SHP77 treated with DMSO at 0.1 percent for 48 hours (cell line): ENCODE measurements at places on chromosomes 11 and 22.

DNA sequence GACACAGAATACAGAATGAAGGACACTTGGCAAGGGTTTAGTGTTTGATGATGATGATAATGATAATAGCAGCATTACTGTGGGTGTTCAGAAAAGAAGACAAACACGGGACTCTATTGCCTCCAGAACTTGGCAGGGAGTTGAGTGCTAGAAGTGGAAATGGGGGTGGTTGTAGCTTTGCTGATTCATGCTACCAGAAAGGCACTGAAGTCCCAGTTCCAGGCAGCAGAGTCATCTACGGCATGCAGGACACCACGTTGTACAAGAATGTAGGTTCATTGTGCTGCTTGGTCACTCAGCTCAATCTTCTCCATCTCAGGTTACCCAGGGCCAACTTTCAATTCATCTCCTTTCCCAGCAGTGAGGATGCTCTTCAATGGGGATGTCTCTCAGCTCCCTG is 115.7 kb downstream of the NTM start:
- DNase-seq: no peak

GRCh38 chr11:130840679-130841078 is 75.6 kb downstream of the SNX19 start:
- no peak for DNase-seq

DNA sequence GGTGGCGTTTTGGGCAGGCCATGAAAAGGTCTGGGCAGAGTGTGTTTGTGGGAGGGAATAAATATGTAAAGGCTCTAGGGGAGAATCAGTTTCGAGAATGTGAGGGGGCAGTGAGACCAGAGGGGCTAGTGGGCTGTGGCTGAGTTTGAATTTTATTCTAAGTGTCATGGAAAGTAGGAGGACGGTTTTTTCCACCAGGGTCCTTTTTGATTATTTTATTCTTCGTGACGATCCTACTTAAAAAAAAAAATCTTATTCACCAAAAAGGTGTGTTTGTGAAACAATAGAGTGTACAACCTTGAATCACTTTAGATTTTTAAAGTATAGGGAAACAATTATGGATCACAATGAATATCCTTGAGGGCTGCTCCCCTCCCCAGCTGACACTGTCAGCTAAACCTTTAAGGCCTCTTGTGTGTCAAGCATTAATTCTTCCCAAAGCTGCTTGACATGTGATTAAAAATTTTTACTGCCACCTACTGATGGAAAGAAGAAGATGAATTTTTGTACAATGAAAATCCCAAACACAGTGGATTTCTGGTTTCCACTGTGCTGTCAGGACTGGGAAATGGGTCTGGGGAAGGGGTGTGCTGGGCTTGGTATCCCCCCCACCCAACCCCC is 107.5 kb upstream of the OR4B1 start:
- peak; percentile 58 for DNase-seq

- no peak for DNase-seq
Observed at GRCh38 chr11:15909937-15910598, 446.3 kb downstream of the SOX6 start.

GRCh38 chr11:122893131-122893530 is 10.6 kb downstream of the JHY start:
- no peak for DNase-seq

DNA sequence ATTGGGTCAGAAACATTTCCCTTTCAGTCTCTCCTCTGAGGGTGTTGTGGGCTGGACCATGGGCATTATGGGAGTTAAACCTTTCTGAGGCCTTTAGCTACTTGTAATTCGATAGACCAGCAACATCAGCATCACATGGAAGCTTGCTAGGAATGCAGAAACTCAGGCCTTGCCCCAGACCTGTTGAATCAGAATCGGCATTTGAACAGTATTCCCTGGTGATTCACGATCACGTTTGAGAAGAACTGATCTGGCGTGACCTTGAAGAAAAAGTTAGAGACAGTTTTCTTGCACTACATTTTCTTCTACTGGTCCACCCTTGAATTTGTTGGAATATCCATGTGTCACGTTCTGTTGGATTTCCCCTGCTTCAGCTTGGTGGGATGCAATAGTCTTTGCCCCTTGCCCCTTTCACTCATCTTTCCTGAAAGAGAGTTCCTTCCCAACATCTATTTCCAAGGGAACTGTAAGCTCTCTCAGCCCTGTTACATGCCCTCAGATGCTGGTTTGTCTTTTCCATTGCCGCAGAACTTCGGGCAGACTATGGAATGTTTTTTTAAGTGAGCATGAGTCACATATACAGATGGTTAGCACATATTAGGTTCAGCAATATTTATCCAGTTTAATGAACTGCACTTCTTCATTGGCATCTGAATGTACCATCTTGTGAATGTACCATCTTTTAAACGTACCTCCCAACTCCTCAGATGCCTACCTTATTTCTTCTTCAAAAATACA is 23.9 kb downstream of the EHF start:
- DNase-seq: no peak

DNA sequence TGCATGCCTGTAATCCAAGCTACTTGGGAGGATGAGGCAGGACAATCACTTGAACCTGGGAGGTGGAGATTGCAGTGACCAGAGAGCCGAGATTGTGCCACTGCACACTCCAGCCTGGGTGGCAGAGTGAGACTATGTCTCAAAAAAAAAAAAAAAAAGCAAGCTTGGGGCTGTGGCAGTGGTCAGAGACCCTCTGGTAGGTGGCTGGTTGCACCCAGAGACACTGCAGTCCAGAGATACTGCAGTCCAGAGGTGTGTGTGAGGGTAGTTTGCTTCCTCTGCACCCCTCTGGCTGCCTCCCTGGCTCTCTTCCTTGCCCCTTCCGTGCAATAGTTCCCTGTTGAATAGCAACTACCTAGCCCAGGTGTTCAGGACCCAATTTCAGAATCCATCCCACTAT is 1.7 kb upstream of the CCDC134 start:
- no peak for DNase-seq
